ENCODE measurements at places on chromosomes 3 and 15.

DNA sequence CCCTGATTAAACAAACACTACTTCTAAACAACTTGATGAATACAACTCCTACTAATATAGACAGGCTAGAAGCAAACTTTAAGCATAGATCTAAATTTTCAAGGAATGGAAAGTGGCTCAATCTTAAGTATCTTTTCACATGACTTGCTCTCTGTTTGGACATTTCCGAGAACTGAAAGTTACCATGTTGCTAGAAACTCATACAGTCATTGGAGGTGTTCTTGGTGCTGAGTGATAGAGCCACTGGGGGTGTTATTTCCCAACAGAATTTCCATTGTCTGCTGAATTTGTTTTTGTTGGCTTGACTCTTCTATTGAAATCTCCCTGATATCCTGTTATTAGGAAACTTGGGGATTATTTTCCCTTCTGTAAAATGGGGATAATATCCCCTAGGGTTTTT lies 264.5 kb upstream of the RASGRP1 start:
- peak; percentile 91 for DNase-seq

- DNase-seq = no peak
These were observed 227.6 kb downstream of the MFSD1 start for GRCh38 chr3:159029306-159030026.

DNA sequence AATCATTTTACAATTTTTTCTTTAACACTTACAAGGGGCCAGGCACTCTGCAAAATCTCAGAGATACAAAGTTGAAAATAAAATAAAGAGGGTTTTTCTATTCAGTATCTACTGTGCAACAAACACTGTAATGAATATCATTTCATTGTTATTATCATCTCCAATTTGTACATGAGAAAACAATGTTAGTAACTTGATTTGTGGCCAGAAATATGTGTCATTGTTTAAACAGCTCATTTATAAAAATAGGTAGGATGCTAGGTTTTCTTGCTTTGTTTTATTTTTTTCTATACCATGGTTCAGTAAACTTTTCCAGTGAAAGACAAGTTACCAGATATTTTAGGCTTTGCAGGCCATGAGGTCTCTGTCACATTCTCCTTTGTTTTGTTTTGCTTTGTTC lies 318.1 kb upstream of the UBE2E2 start:
- DNase-seq = no peak

- DNase-seq = no peak
These were observed 409.7 kb downstream of the SOX2 start for GRCh38 chr3:182121401-182121800.

- DNase-seq = peak; percentile 70
These were observed 177.5 kb downstream of the RORA start for GRCh38 chr15:61051569-61052031.

DNA sequence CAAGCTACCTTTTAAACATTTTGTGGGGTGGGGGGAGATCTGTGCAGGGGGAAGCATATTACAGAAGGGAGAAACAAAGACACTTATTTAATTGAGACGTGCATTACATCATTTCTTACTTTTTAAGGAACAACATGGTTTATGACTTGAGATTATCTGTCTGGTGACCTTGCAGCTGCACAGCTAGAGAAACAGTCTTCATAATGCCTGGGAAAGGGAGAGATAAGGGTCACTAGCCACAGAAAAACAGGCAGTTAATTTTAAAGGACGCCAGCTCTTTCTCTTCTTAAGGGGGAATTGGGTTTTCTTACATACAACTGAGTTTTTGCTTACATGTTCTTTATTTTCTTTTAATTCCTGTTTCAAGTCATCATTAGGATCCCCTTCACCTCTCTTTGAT lies 147.9 kb downstream of the SST start:
- DNase-seq = no peak

DNA sequence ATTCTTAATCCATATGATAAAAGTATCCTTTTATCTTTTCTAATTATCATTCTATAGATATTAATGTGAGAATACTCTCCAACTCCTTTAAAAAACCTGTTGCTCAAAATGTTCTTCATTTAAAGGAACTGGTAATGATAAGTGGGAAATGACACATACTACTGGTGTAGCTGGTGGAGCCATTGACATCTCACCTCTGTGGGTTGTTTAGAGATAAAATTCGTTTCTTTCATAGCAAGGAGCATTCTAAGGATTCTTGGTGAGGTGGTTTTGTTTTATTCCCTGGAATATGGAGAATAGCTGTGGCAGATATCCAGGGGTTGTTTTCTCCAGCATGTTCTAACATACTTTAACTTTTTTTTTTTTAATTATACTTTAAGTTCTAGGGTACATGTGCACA lies 299.8 kb upstream of the THBS1 start:
- peak; percentile 55 for DNase-seq

- DNase-seq = no peak
These were observed 226.8 kb downstream of the PLCL2 start for GRCh38 chr3:17111586-17111985.

DNA sequence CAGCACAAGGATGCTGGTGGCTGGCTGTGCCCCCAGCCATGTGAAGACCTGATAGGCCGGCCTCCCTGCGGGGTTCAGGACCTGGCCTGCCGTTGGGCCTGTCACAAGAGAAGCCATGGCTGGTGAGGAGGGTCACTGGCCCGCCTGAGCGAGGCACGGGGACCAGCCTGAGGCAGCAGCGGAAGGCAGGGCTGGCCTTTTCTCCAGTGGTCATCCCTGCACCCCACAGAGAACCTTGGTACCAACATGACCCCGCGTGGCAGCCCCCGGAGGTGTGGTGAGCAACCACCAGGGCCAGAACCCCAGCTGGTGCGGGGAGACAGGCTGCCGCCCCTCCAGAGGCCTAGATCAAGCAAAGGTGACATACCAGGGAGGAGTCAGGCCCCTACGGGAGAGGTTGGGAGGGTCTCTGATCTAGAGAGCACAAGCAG lies 134.1 kb upstream of the MEF2A start:
- no peak for DNase-seq

GRCh38 chr3:4814305-4814903 lies 164.8 kb upstream of the BHLHE40 start:
- peak; percentile 85 for DNase-seq

GRCh38 chr3:87260270-87260669 lies 16.1 kb downstream of the POU1F1 start:
- peak; percentile 66 for DNase-seq

DNA sequence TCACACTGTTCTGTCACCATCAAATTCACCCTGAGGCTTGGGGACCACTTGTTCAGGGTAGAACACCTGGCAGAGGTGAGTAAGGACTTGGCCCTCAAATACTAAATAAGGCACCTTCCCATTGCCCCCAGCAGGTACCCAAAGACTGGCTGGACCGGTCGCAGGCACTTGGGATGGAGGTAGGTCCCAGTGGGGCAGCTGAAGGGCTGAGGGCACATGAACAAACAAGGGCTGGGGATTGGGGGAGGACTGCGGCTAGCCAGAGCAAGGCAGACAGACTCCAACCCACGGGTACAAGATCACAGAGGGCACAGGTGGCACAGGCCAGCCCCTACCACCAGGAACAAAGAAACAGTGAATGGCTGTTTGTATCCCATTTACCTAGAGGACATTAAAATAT lies 1.9 kb downstream of the MRPS25 start:
- DNase-seq = no peak

DNA sequence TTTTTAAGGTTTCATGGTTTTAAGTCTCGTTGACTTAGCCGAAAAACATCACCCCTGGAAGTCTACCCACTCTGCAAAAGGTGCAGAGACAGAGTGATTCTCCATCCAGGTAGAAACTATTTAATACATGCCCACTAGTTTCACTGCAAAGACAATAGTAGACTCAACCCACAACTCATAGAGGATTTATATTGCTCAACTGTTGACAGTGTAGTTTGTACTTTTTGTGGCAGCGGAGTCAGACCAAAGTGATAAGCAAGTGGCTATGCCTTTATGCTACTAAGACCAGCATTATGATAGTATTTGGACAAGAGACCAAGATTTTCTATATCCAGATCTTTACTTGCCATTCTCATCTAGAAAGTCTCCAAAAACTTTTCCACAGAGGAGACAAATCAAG lies 98.8 kb upstream of the ZBTB20 start:
- DNase-seq = no peak

GRCh38 chr3:44931791-44932190 lies 44.2 kb downstream of the ZDHHC3 start:
- DNase-seq = no peak

GRCh38 chr3:65484964-65485363 lies 553.8 kb downstream of the MAGI1 start:
- no peak for DNase-seq

DNA sequence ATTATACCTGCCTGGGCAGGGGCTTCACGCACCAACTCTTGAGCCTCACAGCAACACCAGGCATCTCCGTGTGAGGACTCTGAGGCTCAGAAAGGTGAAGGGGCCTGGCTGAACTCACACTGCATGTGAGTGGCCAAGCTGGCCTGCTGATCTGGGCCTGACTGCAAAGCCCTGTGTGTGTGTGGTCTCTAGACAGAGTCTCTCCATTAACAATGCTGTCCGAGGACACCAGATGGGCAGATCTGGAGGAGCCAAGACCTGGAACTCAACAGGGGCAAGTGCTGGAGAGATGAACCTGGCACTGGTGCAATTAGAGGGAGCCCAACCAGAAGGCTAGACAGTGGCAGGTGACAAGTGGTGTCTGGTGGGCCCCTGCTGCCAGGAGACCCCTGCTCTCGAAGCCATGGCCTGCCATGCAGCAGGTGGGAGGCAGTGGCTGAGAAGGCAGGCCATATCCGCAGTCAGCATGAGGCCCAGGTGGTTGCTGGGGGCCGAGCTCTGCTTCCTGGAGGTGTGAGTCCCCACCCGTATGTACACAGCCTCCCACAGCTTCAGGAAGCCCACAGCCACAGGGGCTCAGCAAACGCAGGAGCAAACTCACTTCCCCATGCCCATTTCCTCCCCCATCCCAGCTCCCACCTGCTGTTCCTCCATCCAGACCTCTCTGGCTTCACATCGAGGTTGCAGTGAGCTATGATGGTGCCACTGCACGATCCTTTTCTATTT lies 39.0 kb downstream of the CYP11A1 start:
- no peak for DNase-seq

- DNase-seq = no peak
These were observed 43.4 kb downstream of the PPP2R3A start for GRCh38 chr3:136008732-136009470.
